HuH-7.5 (cell line): ENCODE measurements at places on chromosomes 4 and X.

DNA sequence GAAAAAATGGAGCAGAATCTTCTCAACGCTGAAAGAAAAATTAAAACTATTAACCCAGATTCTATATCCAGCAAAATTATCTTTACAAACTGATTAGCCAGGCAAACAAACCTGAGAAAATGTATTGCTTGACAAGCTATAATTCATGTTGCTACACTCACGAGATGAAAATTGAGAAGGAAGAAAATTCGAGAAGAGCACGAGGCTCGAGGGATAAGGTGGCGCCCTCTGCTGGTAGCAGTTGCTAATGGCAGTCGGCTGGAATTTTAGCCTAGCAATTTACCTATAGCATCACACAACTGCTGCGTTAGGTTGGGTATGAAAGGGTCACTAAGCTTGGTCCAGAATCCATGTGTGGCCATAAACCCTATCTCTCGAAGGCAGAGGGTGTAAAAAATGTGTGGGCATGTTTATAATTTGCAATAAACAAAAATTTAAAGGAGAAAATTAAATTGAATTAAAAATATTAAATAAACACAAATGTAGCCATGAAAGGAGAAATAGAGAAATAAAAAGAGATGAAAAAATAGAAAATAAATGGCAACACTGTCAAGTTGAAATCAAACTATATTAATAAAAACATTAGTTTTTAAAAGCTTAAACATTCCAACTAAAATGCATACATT, 126.6 kb downstream of the PPP4R3C start:
- no peak for DNase-seq

DNA sequence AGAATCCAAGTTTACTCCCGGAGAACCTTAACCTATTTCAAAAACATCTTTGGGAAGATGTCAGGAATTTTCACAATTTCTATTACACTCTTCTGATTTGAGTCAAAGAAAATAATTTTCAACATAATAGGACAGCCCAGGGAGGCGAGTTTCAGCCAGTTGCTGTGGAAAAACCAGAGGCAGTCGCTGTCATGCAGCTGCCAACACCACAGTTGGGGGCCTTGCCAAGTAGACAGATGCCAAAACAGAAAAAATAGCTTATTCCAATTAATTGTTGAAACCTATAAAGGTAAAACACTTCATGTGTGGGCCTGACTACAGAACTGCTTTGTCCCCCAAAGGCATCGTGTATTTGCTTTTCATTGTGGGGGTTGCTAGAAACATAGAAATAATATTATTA, 225.8 kb downstream of the DMD start:
- no peak for DNase-seq

DNA sequence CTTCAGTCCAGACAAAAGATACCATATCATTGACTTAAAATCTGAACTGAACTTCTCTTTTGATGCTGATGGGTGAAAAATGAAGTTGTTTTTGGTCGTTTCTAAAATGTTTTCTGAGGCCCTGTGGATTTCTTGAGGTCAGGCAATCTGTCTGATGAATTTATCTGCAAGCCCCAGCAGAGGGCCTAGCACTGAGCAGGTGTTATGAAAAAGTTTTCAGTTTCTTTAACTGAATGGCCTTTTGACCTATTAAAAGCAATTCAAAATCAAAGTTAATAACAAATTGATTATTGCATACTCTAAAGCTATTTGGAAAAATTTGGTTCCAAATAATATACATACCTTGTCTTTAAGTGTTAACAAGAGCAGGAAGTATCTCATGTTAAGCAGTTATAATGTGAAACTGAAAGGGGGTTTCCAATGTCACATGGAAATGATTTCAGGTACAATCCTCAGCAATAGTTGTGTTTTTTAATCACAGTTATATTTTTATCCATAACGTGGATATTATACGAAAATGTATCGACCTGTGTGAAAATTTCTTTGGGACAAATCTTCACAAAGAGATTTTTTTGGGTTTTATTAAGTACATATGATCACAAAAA, 285.0 kb downstream of the SPANXN1 start:
- DNase-seq, result no peak

DNA sequence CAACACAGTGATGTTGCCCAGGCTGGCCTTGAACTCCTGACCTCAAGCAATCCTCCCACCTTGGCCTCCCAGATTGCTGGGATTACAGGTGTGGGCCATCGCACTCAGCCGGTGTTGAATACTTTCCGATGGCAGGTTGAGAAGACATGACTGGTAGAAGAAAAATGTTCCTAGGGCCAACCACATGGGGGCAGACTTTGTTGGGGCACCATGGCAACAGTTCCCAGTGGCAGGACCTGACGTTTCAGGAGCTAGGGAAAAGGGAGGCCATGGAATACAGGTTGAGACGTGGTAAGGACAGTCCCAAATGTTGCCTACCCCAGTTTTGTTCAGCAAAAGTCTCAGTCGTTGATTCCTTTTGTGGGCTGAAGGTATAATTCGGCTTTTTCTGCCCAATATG, 134.6 kb downstream of the ASMT start:
- DNase-seq, result no peak

DNA sequence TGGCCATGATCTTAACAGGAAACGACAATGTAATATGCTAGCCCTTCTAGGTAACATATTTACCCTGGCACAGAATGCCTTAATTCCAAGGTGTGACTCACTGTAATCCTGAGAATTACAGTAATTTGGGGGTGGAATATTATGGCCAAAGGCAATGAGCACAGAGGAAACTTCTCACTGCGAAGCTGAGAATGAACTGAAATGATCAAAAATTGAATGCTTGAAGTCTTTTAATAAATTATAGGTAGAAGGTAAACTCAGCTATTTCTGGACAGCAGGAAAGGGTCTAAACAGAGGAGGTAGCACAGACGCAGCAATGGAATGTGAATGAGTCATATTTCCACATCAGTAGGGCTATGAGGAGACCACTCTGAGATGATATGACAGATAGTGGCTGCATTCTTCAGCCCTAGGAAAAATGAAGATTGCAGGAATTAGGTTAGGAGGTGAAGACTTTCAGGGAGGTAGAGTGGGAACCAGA, 312.6 kb downstream of the PACRGL start:
- no peak for DNase-seq

DNA sequence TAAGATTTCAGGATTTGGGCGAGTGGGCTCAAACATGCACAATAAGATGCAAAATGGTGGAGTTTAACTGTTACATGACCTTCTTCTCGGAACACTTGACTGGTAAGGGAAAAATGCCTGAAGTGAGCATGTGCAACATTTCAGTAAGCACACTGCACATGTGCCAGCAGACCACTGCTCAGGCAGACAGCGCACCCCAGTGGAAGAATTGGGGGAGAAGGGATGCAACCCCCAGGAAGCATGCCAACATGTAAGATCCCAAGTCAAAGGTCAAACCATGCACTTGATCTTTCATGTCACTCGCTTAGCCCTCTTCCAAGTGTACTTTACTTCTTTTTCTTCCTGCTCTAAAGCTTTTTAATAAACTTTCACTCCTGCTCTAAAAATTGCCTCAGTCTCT, 256.3 kb downstream of the CENPC start:
- DNase-seq, result no peak

DNA sequence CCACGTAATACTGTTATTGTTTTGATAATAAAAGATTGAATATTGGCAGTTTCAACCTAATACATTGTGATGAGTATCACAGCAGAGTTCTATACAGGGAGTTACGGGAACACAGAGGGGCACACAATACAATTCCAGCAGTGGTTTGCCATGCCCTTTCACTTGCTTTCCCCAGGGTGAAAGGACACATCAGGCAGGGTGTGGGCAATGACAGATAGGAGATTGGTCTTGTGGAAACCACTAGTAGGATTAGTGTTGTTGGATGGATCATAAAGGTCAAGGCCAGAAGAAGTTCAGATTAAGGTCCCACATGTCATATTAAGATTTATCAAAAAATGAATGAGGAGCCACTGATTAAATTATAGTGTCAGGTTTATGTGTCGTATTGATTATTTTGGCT, 8.1 kb downstream of the HSD17B11 start:
- no peak for DNase-seq

DNA sequence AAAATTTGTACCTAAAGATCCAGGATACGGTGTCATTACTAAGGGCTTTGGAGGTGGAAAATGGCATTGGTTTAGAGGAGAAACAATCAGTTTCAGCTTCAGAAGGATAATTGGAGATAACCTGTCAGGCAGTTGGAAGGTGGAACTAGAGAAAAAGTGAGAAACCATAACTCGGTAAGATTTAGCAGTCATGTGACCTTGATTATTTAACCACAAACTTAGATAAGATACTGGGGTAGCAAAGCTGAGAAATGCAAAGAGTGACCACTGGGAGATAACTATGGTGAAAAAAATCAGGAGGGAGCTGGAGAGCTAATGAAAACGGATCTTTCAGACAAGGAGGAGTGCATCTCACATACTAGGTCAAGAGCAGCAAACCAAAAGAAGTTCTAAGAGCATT, 58.3 kb upstream of the SMARCA5 start:
- DNase-seq, result no peak

GRCh38 chrX:67613366-67613765, 69.5 kb downstream of the AR start:
- DNase-seq, result no peak

DNA sequence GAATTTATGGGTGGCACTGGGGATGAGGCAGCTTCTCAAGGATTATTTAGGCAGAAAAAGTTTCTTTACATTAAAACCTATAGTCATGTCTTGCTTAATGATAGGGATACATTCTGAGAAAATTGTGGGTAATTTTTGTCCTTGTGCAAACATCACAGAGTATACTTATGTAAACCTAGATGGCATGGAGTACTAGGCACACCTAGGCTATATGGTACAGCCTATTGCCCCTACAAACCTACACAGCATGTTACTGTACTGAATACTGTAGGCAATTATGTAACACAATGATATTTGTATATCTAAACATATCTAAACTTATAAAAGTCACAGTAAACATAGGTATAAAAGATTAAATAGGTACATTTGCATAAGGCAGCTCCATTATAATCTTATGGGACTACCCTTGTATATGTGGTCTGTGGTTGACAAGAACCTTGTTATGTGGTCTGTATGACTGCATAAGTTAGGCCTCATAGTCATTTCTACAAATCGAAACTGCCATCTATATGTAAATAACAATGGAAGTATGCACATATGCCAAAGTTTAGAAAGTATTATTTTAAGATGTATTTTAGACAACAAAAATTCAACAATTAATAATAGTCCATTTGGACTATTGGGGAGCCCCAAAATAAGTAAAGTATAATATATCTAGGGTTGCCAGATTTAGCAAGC, 87.3 kb downstream of the CFAP299 start:
- no peak for DNase-seq

GRCh38 chr4:2172161-2172560, 69.8 kb downstream of the HAUS3 start:
- DNase-seq, result no peak

DNA sequence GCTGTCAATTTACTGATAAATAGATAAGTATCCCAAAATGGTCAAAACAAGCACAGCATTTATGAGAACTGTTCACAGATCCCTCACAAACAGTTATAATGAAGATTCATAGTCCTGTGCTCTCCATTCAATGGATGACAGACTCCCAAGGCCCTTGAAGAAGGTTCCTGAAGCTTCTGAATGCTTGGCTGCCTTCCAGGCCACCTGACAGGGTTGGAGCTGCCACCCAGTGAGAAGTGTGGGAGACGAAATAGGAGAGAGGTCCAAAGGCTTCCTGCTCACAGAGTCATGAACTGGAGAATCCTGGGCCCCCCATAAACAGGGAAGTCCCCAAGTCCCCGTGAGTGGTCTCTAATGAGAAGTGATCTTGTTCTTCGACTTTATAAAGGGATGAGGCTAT, 26.0 kb upstream of the ANXA3 start:
- no peak for DNase-seq

DNA sequence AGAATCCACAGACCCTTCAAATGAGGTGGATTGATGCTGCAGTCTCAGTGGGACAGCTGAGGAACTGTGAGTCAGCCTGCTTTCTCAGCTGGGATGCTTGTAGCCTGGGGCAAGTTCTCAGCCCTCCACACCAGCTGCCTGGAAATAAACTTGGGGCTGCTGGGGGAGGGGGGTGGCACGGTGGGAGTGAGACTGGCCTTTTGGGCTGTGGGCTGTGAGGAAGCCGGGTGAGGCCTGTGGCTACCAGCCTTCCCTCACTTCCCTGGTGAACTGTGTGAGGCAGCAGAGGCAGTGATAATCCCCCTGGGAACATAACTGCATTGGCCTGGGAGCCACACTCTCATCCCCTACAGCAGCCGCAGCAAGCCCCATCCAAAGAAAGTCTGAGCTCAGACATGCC, 114.5 kb upstream of the GUCY1A1 start:
- DNase-seq, result no peak

DNA sequence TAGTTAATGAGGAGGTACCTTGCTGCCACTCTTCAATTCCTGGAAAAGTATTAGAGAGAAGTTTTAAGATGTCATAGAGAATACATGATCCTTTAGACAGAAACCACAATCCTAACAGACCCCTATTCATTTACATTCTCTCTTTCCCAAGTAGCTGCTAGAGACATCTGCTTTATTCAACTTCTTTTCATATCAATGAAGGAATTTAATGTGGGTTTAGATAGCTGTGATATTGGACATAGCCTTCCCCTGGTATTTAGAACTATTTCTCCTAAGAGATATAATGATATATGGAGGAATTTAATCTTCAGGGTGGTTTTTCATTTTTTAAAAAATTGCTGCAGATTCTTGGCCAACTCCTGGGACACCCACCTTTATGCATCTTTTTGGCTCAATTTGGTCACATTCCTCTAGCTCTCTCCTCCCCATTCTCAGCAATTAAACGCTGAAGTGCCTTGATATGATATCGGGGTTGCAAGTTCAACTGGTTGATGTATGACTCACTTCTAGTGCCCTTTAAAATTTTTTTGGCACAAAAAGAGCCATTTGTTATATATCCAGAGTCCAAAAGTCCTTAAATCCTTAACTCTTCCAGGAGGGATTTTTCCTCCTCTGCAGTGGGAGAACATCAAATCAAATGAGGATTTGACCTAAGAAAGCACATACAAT, 57.6 kb downstream of the DOCK11 start:
- no peak for DNase-seq
